ENCODE measurements at places on chromosomes 12 and 14. TPM values are rescaled to one million over a fixed set of nuclear protein-coding genes. Genes with fewer than 3 reads are reported as not detected.

DNA sequence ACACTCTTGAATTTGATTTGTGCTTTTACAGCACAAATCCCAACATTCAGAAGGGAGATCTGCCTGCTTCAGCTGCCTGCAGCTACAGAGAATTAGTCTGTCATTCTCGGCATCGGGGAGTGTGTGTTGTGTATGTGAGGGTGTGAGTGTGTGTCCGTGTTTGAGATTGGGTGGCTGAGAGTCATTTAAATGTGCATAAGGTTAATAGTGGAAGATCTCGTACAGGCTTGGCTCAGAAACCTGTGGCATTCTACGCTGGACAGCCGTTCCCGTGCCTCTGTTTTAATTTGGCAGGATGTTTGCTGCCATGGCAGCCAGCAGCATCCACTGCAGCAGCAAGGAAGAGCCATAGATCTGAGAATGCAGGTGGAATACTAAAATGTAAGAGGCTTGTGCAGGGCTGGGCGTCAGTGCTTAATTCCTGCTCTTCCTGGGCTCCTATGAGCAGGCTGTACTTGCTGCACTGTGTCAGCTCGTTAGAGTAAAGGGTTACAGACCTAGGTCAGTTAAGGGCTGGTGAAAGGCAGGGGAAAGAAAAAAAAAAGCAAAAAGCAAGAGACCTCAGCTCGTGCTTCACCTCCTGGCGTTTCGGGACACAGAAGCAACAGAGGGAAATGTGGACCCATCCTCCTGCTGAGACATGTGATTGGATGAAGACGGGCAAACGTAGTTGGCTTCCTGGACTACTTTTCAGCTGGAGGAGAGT, 205.4 kb downstream of the NAV3 start:
- DNase-seq = peak; percentile 34

DNA sequence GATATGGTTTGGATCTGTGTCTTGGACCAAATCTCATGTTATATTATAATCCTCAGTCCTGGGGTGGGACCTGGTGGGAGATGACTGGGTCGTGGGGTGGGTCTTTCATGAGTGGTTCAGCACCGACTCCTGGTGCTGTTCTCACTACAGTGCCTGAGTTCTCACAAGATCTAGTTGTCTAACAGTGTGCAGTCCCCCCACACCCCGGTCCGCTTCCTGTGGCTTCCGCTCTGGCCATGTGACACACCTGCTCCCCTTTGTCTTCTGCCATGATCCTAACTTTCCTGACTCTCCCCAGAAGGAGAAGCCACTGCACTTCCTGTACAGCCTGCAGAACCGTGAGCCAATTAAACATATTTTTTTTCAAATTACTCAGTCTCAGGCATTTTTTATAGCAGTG, 1262.2 kb downstream of the TMEM121 start:
- DNase-seq = no peak

DNA sequence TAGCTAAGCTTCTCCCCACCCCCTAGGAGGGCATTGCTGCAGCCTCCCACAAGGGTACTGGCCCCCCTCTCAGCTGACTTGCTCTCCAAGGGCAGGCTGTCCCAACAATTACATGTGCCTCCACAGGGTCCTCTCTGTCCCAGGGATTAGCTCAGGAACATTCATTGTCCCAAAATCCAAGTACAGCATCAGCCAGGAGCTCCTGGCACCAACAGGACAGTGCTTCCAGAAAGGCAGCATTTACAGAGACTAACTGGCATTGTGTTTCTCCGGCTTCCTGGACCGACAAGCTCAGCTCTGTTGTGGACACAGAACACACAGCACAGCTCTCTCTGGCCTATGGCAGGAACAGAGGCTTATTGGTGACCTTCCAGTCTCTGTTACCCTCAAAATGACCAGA, 21.7 kb downstream of the ABCD4 start:
- no peak for DNase-seq

- no peak for DNase-seq
Measured at GRCh38 chr12:96472384-96472783, 17.0 kb upstream of the CFAP54 start.

GRCh38 chr12:113875691-113876090, 90.4 kb downstream of the RBM19 start:
- DNase-seq = no peak

DNA sequence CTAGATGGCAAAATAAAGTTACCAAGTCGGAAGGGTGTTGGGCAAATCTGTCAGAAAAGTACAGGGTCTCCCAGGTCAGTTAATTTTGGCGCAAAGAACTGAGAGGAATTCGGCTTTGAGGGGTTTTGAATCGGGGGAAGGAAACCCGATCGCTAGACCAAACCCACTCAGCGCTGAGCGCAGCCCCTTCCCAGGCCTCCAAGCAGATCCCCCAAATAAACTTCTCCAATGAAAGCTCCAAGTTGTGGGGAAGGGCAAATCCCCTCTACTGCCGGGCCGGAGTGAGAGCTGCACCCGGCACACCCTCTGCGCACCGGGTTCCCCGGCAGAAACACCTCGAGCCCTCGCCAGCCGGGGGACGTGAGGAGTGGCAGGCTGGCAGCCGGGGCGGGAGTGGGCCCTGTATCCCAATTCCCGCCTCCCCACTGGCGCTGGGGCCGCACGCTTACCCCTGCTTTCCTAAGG, 441 bp downstream of the E2F7 start:
- no peak for DNase-seq

DNA sequence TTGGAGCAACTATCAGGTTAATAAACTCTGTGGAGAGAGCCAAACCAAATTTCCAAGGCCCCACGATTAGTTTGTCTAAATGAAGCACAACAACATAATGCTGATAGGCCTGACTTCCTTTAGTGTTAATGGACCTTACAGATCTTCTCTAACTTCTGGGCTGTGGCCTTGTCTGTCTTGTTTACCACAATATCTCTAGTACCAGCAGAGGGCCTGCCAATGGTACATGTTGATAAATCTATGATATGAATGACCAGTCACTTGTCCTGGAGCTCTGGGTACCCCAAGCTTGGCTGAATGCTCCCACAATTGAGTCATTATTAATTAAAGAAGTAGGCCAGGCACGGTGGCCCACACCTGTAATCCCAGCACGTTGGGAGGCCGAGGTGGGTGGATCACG, 78.9 kb upstream of the CISTR start:
- no peak for DNase-seq

DNA sequence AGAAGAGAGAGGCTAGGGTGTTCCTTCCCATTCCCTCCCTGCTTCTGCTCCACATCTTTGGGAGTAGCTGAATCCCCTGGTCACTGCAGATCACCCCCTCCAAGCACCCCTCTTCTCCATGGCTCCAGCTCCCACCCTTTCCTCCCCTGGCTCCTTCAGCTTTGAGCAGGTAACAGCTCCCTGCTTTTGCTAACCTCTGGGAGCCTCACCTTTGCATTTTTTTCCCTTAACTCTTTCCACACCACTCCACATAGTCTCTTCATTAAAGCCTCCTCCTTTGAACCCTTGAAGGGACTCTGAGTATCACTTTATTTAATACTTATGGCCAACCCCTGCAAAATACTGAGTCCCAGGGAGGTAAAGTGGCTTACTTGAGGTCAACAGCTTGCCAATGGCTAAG, 25.7 kb upstream of the SERPINA6 start:
- no peak for DNase-seq

DNA sequence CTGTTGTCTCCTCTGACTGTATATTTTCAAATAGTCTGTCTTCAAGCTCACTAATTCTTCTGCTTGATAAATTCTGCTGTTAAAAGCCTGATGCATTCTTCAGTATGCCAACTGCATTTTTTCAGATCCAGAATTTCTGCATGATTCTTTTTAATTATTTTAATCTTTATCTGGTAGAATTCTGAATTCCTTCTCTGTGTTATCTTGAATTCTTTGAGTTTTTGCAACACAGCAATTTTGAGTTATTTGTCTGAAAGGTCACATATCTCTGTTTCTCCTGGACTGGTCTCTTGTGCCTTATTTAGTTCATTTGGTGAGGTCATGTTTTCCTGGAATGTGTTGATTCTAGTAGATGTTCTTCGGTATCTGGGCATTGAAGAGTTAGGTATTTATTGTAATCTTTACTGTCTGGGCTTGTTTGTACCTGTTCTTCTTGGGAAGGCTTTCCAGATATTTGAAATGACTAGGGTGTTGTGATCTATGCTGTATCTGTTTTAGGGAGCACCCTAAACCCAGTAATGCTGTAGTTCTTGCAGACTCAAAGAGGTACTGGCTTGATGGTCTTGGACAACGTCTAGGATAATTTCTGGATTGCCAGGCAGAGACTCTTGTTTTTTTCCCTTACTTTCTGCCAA, 193.8 kb upstream of the NPAS3 start:
- DNase-seq = no peak

Gene C14orf119
- 22.2 TPM for total RNA-seq

Gene MIP
- not detected for total RNA-seq
